Activated naive CD4-positive, alpha-beta T cell (primary cell): ENCODE measurements at places on chromosomes 16 and 17.

DNA sequence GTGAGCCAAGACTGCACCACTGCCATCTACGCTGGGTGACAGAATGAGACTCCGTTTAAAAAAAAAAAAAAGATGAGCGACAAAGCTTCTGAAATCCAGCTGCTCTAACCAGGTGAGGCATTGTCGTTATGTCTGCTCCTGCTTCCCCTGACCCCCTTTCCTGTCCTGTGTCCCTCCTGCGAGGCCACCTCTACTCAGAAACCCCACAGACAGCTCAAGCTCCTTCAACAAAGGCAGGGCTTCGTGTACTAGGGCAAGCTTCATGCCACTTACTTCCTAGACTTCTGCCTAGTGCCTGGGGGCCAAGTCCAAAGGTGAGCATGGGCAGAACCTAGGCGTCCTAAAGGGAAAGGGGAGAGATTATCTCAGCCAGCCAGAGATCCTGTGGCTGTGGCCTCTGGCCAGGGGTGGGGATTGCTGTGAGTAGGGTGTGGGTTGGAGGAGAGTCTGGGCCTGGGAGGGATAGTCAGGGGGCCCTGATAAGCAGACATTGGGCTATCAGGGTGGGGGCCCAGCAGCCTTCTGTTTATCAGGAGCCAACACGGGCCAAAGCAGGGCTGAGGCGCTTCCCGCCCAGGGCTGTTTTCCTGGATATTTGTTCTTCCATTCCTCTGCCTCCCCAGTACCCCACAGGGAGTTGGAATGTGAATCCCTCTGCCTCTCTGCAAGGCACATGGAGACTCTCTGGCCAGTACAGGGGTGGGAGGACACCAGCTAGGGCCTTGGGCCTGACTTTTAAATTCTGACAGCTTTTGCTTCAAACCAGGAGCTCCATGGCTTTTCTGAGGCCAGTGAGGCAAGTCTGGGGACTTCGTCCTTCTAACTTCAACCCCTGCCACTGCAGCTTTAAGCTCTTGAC, 10.4 kb downstream of the ERAL1 start:
- DNase-seq, result no peak

DNA sequence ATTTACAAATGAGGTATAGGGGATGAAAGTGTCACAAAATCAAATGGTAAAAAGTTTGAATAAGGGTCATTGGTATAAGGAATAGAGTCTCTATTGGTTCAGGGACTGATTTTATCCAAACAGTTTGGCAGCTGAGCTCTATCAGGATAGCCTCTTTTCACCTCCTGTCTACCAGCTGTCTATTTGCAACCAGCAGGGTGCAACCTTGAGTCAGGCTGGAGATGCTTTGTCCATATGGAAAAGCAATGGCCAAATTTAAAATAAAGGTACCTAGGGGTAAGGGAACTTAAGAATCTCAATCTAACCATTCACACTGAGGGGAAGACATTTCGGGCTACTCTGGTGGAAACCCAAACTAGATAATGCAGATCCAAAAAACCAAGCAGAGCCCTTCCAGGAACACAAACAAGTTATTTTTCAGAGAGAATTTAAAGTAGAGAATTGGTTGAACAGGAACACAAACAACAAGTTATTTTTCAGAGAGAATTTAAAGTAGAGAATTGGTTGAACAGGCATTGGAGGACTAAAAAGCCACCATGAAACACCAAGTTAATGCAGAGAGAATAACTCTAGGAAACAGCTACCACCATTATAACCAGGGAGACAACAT, 12.6 kb upstream of the CA10 start:
- no peak for DNase-seq

- no peak for DNase-seq
Observed at GRCh38 chr17:6708357-6708961, 4.7 kb downstream of the SLC13A5 start.

- DNase-seq, result no peak
Observed at GRCh38 chr17:45009676-45010467, 41.6 kb downstream of the DCAKD start.

DNA sequence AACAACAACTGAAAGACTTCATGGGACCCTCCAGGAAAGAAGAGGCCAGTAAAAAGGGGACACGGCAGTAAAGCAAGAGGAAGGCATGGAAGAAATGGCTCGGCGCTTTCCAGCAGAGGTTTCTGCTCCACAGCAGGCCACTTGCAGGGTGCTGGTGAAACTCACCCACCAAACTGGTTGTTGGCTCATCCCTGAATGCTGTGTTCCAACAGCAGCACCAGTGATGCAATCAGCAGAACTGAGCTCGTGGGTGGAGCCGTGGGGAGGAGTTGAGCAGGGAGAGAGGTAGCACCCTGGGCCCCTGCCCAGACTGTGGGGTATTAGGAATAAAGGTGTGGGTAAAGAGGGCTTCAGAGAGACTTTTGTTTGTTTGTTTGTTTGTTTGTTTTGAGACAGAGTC, 62.8 kb upstream of the ADCY9 start:
- DNase-seq, result no peak

GRCh38 chr16:27154705-27155521, 48.4 kb upstream of the KDM8 start:
- peak; percentile 63 for DNase-seq

- DNase-seq, result no peak
Observed at GRCh38 chr16:9761870-9762269, 420.4 kb downstream of the GRIN2A start.

DNA sequence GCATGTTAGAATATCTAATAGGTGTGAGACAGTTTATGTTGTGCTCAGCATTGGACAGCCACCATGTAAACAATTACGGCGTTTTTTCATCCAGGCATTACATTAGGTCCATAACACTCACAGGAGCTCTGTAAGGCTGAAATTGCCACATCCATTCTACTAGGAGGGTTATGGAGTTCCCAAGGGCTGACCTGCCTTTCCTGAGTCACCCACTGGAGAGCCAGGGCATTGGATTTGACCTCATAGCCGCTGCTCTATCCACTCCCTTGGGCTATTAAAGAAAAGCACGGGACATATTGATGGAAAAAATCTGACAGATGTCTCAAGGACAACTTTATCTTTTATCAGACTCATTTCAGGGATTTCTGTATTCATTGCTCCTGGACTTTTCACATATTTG, 306.3 kb upstream of the HSBP1 start:
- no peak for DNase-seq

DNA sequence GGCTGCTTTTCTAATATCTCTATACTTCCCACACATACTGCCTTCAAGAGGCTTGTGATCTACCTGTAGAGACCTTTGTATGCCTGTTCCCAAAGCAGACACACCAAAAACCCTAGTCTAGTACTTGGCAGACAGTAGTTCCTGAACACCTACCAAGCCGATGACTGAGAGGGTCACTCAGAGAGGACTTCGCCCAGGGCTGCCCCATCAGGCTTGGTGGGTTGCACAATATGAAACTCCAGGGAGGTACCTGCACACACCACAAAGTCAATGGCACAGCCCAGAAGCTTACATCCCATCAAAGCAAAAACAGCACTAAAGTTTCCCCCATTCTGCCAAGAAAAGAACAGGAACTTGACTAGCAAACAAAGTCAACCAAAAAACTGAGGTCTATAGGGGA, 30.3 kb downstream of the ASPA start:
- no peak for DNase-seq

DNA sequence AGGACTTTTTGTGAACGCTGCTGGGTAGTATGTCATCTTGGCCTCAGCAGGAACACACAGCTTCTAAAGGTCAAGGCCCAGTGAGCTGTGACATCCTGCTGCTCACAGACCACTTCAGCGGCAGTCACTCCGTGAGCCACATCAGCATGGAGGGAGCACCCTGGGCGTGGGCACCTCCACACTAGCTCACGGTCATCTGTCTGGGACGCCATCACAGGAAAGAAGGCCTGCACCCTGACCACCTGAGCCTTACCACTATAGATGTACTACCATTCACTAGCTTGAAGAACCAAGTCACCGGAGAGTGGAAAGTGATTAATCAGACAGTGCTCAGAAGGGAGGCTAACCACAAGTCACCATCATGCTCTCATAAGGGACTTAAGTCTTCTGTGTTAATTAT, 3.3 kb downstream of the AXIN1 start:
- no peak for DNase-seq

DNA sequence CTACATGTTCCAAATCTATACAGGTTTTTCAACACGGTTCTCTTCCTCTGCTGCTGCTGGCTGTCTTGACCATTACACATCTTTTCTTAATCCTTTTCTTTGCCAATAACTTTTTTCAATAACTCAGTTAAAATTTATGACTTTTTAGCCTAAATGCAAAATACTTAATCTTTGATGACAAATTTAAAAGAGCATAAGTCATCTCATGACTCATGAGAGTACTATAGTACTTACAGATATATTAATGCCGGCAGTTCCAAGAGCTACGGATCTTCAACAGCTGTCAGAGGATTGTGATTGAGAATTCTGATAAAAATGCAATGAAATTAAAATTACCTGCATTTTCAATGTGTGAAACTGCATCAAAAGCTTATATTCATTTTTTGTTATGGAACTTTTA, 105.5 kb downstream of the KPNA2 start:
- DNase-seq, result no peak

DNA sequence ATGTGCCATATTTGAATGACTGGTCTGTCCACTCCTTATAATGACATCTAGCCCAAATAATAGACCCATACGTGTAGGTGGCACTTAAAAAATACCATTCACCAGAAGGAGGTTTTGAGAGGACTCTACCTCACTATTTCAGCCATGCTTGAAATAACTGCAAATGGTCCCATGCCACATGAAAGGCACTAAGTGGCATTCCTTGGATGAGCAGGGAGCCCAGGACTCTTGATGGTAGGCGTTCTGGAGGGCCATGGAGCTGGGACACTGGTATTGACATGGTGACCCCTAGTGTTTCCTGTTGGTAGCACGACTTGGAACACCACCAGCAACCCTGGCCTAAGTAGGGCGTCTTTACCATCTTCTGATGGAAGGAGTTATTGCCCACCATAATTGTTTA, 148.7 kb upstream of the ZFHX3 start:
- DNase-seq, result no peak

GRCh38 chr16:26396511-26397235, 670.1 kb upstream of the C16orf82 start:
- no peak for DNase-seq

- DNase-seq, result no peak
Observed at GRCh38 chr16:29909391-29909790, 9.1 kb downstream of the ASPHD1 start.
